AG04449 (cell line): ENCODE measurements at places on chromosomes 4 and X.

DNA sequence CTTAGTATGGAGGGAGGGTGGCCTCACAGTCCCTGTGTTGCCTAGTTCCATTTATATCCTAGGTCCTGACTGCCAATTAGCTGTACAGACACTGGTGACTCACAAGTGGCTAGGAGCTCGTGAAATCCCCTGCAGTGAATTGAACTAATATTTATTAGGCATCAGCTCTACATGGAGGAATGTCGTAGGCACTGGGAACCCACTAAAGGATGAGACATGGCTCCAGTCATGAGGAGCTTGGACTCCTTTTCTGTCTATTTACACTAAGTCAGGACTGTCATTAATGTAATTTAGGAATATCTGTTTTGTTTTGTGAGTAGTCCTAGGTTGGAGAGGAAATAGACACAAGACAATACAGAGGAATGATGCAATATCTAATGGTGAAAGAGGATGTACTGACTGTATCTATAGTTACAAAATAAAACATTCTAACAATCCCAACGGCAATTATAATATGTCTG, 67.7 kb downstream of the MID1IP1 start:
- no peak for DNase-seq

- DNase-seq: no peak
Observed at GRCh38 chr4:22921936-22922335, 229.2 kb downstream of the GBA3 start.

- DNase-seq: no peak
Observed at GRCh38 chr4:138223231-138223910, 18.8 kb downstream of the SLC7A11 start.

DNA sequence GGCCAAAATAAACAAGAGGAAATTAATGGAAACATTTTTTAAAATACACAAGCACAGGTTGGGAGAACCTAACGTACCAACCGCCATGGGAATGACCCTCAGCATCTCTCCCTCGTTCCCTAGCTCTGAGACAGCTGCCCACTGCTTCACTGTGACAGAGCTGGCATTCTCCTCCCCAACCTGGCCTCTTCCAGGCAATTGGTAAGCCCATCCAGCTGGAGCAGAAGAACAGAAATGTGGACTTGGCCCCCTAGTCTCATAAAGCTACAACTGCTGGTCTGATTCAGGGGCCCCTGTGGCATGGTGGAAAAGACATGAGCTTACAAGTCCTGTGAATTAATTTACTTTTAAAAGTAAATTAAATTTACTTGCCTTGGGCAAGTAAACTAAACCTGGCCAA, 245.1 kb downstream of the PTTG2 start:
- no peak for DNase-seq

DNA sequence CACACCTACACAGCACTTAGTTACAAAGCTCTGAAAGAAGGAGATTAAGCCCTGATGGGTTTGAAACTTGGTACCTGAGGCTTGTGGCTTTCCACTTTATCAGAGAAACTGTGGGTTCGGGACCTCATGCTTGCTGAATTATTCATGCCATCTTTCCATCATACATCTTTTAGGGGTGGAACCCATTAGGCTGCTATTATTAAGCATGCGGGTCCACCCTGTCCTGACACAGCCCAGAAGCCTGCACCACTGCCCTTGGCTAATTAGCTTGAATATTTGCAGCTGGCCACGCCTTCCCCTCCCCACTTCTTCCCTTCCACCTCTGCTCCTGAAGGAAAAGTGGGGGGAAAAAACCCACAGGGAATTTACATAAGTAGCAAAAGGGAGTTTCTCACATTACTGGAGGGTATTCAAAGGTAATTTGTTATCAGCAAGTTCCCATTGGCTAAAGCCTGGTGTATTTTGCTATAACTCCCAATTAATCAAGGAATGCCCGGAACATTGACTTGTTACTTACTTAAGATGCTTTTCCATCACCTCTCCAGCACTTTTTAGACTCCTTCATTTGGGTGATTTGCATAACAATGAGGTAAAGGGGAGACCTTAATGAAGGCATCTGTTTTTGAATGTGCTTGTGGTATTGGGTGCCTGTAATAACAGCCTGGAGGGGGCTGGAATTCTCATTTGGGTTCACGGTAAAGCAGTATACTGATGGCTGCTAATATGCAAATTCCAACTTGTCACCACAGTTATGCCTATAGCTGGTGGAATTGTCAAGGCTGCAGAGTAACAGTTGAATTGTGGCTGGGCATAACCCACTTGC, 231.7 kb upstream of the GATB start:
- no peak for DNase-seq

- no peak for DNase-seq
Observed at GRCh38 chr4:14247767-14248166, 620.2 kb upstream of the BOD1L1 start.

- DNase-seq: no peak
Observed at GRCh38 chr4:73589887-73590801, 30.1 kb downstream of the RASSF6 start.

DNA sequence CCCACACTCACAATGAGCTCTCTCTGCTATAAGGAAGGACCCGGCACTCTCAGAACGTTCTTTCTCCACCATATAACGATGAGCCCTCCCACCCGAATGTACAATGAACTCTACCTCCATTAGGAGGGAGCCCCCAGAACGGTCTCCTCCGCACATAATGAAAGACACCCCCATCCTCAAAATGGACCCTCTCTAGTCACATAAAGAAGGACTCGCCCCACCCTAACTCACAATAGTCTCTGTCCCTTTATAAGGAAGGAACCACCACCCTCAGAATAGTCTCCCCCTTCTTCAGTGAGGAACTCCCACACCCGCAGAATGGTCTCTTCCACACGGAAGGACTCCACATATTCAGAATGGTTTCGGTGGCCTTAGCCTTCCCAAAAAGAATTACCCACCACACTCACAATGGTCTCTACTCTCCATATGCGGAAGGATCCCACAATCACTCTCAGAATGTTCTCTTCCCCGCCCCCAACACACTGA, 477 bp downstream of the SLC35A2 start:
- no peak for DNase-seq

GRCh38 chrX:17025621-17026302, 79.3 kb downstream of the REPS2 start:
- DNase-seq: no peak

GRCh38 chr4:139892973-139893736, 227.5 kb downstream of the MGST2 start:
- DNase-seq: no peak
